ENCODE measurements at places on chromosomes 5 and 9.
A peak's percentile ranks its signal among the peaks of the same experiment; 100 is the strongest.

GRCh38 chr9:78811622-78812276 lies 514.8 kb downstream of the PSAT1 start:
- DNase-seq = no peak

- no peak for DNase-seq
Observed at GRCh38 chr9:72597601-72598000, 76.2 kb downstream of the TMC1 start.

- no peak for DNase-seq
Observed at GRCh38 chr5:19855931-19856330, 132.1 kb downstream of the CDH18 start.

DNA sequence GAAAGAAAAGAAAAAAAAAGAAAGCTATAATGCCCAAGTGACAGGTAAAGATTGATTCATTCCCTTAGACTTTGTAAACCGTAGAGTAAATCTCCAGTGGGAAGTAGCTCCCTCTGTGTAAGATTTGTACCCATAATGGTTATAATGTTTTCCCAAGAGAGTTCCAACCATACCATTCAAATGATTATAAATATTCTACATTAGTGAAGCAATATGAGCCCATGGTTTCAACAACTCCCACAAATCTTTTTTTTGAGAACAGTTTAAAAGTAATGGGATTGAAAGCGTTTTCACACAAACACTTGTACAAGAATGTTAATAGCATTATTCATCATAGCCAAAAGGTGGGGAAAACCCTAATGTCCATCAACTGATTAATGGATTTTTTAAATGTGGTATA lies 58.0 kb downstream of the GRAMD2B start:
- DNase-seq = no peak

DNA sequence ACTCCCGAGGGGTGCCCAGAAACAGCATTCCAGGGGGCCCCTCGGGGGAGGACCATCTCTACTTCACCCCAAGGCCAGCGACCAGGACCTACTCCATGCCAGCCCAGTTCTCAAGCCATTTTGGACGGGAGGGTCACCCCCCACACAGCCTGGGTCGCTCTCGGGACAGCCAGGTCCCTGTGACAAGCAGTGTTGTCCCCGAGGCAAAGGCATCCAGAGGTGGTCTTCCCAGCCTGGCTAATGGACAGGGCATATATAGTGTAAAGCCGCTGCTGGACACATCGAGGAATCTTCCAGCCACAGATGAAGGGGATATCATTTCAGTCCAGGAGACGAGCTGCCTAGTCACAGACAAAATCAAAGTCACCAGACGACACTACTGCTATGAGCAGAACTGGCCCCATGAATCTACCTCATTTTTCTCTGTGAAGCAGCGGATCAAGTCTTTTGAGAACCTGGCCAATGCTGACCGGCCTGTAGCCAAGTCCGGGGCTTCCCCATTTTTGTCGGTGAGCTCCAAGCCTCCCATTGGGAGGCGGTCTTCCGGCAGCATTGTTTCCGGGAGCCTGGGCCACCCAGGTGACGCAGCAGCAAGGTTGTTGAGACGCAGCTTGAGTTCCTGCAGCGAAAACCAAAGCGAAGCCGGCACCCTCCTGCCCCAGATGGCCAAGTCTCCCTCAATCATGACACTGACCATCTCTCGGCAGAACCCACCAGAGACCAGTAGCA lies 83.9 kb downstream of the GOLPH3 start:
- no peak for DNase-seq

DNA sequence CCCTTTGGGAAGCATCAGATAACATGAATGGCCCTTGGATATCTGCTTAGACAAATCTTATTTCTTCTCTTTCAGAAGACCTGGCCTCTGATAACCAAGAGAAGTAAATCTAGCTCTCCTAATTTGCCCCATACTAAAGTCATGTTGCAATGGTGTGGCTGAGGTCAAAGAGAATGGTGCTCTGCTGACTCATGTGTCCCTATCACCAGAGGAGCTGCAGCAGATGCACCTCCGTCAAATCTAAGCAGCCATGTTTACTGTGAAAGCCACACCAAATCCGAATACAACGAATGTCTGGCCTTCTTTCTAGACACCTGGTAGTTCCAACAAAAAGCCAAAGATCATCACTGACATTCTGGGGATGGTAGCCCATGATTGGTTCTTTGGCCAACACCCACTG lies 23.2 kb downstream of the RETREG1 start:
- no peak for DNase-seq

DNA sequence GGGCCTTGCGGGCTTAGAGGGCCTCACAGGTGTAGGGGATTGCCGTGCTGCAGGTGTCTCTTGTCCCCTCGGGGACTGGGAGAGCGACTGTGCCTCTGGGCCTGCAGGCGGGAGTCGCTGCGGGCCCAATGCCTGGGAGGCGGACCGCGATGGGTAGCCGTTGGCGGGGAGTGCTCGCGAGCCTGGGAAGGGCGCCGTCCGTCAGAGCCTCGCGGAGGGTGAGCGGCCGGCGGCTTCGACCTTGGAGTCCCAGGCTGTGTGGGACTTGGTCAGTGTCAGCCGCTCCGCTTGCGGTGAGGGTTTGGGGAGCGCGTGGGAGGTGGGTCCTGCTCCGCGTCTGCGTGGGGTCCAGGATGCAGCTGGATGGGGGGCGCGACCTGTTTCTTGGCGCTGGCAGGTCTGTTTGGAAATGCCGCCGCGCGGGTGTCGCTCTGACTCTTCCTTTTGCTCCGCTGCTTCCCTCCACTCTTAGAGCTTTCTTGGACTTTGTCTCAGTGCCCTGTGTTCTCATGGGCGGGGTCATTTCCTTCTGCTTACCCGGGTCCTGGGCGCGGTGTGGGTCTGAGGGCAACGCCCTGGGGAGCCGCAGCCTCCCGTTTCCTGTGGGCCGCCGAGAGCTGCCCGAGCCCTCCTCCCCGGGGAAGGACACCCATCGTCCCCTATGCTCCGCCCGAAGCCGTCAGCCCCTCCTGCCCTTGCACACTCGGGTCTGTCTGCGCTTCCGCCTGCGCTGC lies 88.9 kb upstream of the CACNA1B start:
- DNase-seq = no peak

DNA sequence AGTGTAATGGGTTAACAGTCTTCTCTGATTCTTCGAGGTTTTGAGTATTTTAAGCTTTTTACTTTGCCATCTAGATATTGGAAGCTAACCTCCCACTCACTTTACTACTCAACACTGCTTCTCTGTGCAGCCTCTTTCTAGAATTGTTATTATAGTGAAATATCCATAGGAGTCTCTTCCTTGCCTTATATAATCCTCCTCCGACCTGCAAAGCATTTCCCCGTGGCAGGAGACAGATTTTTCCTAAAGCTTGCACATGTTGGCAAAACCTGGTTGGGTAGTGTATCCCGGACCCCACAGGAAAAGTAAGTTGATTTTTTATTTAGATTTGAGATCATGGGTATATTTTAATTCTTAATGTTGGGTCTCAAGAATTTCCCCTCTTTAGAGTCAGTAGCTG lies 249.1 kb downstream of the CD180 start:
- DNase-seq = no peak

DNA sequence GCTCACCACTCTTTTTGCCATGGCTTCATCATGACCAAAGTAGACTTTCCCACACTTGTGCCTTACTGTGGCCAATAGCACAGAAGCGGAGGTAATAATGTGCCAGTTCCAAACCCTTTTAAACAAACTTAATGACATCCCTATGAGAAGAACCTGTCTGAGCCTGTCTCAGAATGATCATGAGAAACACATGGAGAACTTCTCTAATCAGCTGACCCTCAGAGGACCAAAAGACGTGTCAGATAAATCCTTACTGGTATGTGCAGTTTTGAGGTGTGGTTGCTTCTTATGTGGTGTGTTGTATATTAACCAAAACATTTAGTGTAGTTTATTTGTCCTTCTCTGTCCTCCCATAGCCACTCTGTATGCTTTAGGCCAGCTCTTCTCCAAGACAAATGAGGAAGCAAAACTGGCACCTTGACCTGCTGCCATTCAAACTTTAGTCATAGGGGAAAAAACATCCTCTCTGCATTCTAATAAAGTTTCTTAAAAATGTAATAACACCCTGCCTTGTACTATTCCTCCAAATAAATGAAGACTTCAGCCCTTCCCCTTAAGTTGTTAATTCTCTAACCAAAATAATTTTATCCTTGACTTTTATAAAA lies 168.9 kb downstream of the MUSK start:
- DNase-seq = no peak

DNA sequence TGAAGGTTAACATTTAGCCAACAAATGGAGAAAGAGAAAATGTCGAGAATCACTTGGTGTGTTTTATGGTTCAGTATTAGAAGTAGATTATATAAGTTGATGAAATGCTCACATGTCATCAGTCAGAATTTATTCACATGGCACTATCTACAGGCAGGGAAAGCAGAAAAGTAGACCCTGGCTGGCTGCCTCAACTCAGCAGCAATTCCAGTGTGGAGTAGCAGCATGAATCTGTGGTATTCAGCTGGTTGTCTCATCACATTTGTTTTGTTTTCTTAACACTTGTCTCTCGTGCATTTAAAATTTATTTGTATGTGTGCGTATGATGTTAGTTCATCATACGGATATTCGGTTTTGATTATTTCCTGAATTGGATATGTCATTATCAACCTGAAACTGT lies 153.5 kb upstream of the OR13F1 start:
- no peak for DNase-seq

DNA sequence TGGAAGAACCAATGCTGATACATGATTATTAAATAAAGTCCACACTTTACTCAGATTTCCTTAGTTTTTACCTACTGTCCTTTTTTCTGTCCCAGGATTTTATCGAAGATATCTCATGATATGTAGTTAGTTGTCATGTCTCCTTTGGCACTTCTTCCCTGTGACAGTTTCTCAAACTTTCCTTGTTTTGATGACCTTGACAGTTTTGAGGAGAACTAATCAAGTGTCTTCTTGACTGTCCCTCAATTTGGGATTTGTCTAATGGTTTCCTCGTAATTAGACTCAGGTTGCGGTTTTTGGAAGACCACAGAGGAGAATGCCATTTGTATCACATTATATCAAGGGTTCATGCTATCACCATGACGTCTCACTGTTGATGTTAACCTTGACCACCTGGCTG lies 483.1 kb upstream of the ZNF608 start:
- no peak for DNase-seq

- DNase-seq = no peak
Observed at GRCh38 chr9:130854092-130854491, 19.0 kb downstream of the ABL1 start.

GRCh38 chr9:76333964-76334363 lies 60.3 kb downstream of the RFK start:
- DNase-seq = no peak

DNA sequence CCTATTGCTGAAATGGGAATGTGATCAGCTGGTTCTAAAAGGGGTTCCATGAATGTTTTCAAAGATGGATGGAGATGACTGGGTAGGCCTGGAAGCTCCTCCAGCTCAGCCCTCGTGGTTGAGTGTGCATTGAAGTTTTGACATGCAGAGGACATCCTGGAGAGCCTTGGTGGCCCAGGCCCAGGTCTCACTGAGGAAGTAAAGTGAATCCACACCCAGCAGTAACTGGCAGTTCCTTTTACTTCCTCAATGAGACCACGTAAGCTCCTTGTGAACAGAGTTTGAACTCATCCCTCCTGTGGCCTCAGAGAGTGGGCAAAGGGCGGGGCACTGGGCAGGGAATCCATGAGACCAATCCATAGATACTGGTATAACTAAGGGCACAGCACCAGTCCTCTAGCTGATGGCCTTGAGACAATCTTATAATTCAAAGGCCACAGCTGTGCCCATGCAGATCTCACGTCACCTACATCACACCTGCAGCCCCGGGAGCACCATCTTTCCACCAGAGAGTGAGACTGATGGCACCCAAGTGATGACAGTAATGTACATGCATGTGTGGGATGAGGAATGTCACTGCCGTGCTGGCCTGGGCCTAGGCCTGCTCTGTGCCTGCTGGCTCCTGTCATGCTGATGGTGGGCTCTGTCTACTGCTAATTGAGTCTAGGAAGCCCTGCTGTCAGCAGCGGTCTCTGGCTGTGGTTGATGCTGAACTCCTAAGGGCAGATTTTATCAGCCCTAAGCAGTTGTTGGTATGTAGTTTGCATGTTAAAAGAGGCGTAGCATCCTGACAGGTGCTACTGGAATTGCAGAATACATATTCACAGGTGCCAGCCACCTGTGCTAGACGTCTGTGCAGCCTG lies 257.8 kb downstream of the FSTL4 start:
- no peak for DNase-seq

DNA sequence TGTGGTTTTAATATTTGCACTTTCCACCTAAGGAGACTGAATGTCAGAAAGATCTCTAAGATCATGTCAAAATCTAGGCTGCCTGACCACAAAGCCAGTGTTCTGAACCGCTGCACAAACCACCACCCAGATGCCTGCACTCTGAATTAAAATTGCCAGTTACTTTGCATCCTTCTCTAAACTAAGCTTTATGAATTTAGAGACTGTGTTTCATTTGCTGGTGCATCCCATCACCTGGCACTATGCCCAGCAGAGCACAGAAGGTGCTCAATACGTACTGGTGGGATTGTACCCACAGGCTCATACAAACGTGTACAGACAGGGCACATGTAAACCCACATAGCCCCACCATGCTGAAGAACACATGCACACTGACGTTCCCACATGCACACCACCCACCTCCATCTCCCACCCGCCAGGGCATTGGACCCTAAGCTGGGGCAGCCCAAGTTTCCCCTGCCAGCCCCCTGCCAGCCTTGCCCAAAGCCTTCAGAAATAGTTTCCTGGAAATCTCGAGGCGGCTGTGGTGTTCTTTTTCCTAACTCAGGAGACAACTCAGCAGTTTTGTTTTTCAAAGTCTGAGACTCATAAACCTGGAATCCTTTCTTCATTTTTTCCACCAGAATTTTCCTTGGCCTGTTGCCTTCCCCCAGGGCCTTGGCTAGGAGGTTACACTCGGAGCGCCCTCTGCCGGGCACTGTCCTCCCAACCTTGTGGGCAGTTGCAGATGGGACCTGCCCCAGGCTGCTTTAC lies 9.6 kb upstream of the TRAF1 start:
- DNase-seq = peak; percentile 75

- no peak for DNase-seq
Observed at GRCh38 chr5:35096216-35096615, 48.5 kb upstream of the AGXT2 start.

GRCh38 chr5:142888469-142889085 lies 118.4 kb downstream of the ARHGAP26 start:
- DNase-seq = no peak

- no peak for DNase-seq
Observed at GRCh38 chr5:93221-93980, 1.4 kb downstream of the PLEKHG4B start.

- DNase-seq = no peak
Observed at GRCh38 chr5:82635561-82636288, 357.6 kb upstream of the RPS23 start.

DNA sequence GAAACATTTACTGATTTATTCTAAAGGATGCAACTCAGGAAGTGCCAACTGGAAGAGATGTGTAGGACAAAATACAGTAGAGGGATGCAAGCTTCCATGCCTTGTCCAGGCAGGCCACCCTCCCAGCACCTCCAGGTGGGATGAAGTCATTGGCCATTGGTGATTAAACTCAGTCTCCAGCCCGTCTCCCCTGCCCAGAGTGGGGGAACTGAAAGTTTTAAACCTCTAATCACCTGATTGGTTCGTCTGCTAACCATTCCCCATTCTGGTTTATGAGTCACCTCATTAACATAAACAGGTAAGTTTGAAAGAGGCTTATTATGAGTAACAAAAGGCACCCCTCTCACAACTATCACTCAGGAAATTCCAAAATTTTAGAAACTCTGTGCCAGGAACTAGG lies 8.1 kb downstream of the TNFAIP8 start:
- DNase-seq = no peak

- DNase-seq = peak; percentile 45
Observed at GRCh38 chr5:172881691-172882370, 47.8 kb downstream of the ERGIC1 start.
